ENCODE measurements at places on chromosomes 12 and 14.

GRCh38 chr14:92542766-92543554 lies 29.4 kb downstream of the RIN3 start:
- DNase-seq, result no peak

GRCh38 chr14:49853572-49854375 lies 1.2 kb upstream of the NEMF start:
- peak; percentile 69 for DNase-seq

- DNase-seq, result no peak
Observed at GRCh38 chr12:68641138-68641537, 30.4 kb downstream of the RAP1B start.

GRCh38 chr14:54267172-54267571 lies 129.6 kb upstream of the CDKN3 start:
- DNase-seq, result no peak

DNA sequence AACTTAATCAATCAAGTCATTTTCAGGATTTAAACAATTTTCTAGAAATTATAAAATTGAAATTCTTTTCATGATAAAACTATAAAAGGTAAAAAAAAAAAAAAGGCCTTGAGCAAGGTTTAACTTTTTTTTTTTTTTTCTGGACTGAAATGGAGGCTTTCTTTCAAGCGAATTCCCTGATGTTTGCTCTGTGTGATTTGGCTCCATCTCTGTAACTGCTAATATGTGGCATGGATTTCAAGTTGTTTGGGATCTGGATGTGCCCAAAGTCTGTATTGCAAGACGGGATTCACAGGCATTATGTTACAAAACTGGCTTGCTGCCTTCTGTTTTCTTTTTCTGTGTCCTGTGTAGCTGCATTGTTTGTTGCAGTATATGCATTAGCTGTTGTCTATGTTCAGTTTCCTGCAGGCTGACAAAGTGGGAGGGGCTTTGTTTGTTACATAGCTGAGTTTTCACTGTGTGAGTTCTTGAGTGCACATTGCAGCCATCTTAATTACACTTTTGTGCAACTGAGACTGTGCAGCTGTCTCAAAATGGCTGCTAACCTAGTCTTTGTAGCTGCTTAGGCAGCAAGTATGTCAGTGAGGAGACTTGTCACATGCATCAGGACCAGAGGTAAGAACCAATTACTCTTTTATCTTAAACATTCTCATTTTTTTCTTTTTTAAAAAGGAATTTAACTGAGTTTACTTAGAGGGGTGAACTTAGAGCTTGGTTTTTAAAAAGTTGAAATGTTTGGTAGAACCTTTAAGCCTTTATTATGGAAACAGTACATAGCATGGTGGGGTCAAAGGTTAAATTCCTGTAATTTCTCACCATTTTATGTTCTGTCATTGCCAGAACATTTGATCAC lies 19.5 kb downstream of the ATF7IP start:
- DNase-seq, result peak; percentile 65

GRCh38 chr12:68884251-68884650 lies 48.7 kb downstream of the CPM start:
- DNase-seq, result no peak

GRCh38 chr14:105305791-105306190 lies 5.0 kb upstream of the BRF1 start:
- no peak for DNase-seq

- DNase-seq, result no peak
Observed at GRCh38 chr14:45065540-45065939, 18.4 kb upstream of the PRPF39 start.

- DNase-seq, result no peak
Observed at GRCh38 chr12:51393676-51394545, 2.7 kb upstream of the GALNT6 start.

- DNase-seq, result peak; percentile 81
Observed at GRCh38 chr14:104650057-104650980, 39.1 kb upstream of the INF2 start.

- DNase-seq, result no peak
Observed at GRCh38 chr14:86050757-86051156, 520.8 kb downstream of the FLRT2 start.

GRCh38 chr12:39419471-39419870 lies 23.4 kb downstream of the KIF21A start:
- no peak for DNase-seq

GRCh38 chr12:52213564-52214420 lies 19.3 kb upstream of the KRT7 start:
- peak; percentile 66 for DNase-seq

DNA sequence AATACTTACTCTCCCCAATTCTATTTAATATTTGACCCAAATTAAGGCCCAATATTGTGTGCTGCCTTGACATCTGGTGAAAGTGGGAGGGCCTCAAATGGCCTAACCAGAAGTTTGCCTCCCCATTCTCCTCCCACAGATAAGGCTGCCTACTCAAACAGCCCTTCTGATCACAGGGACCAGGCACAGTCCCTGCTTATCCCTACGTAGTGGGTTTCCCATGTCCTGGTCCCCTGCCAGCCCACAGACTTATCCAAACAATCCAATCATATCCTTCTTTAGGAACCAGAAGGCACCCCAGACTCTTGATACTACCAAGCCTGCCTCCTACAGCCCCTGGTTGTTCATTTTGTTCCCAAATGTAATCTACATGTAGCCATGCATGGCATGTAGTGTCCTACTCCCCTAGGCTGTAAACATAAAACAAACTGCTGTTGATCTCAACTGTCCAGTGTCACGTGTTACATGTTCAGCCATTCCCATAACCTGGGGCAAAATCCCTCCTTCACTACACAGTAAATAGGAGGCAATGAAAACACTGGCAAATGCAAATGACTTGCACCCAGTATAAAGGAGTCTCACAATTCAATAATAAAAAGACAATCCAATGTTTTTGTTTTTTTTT lies 49.3 kb downstream of the EEA1 start:
- no peak for DNase-seq

DNA sequence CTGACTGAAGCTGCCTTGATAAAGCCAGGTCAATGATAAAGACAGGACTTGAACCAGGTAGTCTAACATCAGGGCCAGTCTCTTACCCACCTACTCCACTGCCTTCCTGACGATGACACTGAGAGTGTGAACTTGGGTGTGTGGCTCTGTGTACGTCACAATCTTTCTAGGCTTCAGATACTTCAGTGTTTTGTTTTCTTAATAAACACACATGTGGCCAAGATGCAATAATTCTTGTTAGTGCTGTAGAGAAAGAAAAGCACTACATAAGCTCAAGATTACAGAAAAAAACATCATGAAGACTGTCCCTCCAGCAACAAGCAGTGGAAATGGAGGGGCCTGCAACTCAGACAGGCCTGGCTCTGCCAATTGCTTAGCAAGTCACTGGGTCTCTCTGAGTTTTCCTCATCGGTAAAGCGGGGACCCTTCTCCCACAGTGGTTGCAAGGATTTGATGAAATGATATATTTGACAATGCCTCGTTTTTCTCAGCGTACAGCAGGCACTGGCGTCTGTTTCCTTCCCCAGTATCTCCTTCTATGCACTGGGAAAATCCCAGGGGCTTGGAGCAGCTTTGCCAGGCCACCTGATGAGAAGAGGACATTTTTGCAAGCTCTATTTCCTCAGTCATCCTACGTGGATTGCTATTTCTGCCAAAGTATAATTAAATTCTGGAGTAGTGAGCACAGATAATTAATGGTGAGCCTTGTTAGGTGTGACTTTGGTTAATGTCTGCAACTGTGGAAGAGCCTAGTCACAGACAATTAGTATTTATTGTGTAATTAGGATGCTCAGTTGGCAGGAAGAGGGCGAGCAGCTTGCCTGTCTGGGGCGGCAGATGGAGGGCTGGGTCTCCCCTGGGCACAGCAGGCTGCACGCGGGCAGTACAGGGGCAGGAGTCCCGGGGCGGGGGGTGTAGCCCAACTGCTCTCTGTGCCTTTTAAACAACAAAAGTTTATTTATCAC lies 55.8 kb upstream of the CHGA start:
- no peak for DNase-seq

DNA sequence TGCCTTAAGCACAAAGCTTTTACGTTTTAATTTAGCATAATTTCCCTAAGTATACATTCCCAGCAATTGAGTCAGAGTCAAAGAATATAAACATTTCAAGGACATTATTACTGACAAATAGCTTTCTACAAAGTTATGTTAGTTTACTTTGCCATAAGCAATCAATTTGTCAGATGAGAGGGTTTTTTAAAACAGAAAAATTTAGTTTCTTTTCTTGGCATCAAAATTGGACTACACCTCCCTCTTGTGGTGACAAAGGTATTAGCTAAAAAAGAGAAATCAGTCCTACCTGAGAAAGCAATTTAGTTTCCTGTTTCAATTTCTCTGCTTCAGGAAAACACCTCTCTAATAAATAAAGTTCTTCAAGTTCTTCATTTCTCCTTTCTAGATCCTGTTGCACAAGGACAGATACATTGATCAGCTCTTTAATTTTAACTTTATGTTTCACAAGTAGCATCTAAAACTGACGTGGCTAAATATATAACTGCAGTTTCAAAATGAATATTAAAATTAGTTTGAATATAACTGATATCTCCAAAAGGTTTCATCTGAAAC lies 39.9 kb downstream of the DNAI7 start:
- DNase-seq, result no peak

DNA sequence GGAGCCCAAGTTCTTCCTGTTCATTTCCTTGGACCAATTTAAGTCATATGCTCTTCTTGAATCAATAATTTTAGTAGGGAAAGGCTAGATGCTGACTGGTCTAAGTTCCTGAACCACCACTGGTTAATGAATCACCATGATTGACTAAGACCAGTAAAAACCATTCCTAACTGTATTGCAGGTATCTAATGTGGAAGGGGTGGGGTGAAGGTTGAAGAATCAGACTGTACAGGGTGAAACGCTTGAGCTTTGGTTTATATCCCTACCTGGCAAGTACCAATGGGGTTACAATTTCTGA lies 100.1 kb downstream of the DYRK2 start:
- DNase-seq, result no peak

GRCh38 chr12:4947253-4947652 lies 37.5 kb downstream of the KCNA1 start:
- DNase-seq, result no peak

GRCh38 chr14:23319746-23320583 lies 1.3 kb upstream of the PABPN1 start:
- no peak for DNase-seq

GRCh38 chr12:2443776-2444175 lies 351.0 kb upstream of the FKBP4 start:
- DNase-seq, result no peak

GRCh38 chr14:100684154-100684553 lies 42.5 kb upstream of the DLK1 start:
- DNase-seq, result no peak

GRCh38 chr12:108317308-108318234 lies 21.5 kb downstream of the CMKLR1 start:
- DNase-seq, result no peak

DNA sequence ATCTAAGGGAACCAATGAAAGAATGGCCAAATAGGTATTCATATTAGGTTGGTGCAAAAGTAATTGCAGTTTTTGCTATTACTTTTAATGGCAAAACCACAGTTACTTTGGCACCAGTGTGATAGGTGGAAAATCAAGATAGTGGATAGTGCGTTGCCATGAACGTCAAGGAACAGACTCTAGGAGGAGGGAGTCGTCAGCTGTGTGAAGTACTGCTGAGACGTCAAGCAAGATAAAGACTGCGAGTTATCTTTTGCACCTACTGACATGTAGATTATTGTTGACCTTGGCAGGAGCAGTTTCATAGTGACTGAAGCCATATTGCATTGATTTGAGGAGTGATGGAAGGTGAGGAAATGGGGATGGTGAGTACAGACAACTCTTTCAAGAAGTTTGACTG lies 8.3 kb downstream of the YLPM1 start:
- no peak for DNase-seq

- peak; percentile 38 for DNase-seq
Observed at GRCh38 chr12:27915021-27915420, 57.5 kb downstream of the PTHLH start.

- DNase-seq, result peak; percentile 73
Observed at GRCh38 chr12:132437943-132438700, 51.8 kb upstream of the FBRSL1 start.

- DNase-seq, result no peak
Observed at GRCh38 chr12:122412851-122413433, 9.5 kb downstream of the CLIP1 start.

- peak; percentile 45 for DNase-seq
Observed at GRCh38 chr12:5873281-5873919, 71.7 kb downstream of the ANO2 start.

DNA sequence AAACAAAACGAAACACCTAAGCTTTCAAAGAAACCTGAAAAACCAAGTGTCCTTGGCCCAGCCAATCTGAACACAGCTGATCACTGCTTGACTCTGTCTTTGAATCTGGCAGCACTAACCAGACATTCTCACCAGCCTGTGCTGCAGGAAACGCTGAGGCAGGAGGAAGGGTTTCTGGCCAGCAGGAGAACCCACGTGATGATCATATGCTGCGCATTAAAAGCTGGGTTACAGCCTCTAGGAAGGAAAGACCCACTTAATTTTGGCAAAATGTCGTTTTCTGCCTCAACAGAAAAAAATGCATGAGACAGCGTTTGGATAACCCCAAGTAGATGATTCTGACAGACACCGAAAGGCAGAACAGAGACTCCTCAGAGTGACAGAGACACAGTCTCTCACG lies 9.8 kb downstream of the APPL2 start:
- peak; percentile 81 for DNase-seq

DNA sequence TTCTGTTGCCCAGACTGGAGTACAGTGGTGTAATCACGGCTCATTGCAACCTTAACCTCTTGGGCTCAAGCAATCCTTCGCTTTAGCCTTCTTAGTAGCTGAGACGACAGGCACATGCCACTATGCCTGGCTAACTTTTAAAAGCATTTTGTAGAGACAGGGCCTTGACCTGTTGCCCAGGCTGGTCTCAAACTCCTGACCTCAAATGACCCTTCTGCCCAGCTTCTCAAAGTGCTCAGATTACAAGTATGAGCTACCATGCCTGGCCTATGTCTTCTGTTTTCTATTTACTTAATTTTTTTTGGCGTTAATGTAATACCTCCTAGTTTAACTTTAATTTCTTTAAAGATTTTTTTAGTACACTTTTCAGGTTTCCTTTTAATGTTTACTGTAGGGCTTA lies 20.6 kb upstream of the KLRF1 start:
- DNase-seq, result no peak

DNA sequence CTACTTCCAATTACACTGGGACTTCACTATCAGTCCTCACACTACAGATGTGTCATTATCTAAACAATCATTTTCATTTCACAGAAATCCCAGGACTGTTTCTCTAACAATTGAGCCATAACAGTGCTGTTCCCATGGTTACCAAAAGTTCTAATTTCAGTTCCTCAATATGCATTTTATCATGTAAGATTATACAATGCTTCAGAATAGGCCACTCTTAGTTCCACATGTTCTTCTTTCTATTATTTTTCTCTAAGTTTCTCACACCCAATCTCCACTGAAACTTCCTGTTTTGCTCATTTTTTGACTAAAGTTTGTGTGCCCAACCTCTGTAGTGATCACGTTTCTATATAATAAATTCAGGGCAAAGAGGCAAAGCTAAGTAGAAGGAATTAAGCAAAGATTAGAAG lies 185.8 kb downstream of the DUSP6 start:
- no peak for DNase-seq
